ENCODE measurements at places on chromosomes 1 and 21.

- no peak for DNase-seq
Observed at GRCh38 chr1:54926970-54927369, 40.0 kb upstream of the DHCR24 start.

DNA sequence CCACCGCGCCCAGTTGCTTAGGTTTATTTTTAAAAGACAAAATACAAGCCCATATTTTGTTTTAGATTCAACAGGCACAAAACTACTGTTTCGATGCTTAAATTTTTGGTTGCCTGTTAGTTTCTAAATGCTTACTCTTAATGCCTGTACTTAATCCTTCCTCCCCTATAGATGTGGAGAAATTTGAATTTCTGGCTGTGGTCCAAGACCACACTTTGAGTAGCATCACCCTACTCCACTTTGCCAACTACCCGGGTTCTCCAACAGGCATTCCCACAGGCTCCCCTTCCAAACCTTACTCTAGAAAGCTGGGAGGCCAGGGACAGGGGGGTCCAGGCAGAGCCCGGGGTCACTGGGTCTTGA lies 20.0 kb downstream of the LACTBL1 start:
- DNase-seq = no peak

- DNase-seq = no peak
Observed at GRCh38 chr21:41582298-41582840, 74.4 kb upstream of the TMPRSS2 start.

DNA sequence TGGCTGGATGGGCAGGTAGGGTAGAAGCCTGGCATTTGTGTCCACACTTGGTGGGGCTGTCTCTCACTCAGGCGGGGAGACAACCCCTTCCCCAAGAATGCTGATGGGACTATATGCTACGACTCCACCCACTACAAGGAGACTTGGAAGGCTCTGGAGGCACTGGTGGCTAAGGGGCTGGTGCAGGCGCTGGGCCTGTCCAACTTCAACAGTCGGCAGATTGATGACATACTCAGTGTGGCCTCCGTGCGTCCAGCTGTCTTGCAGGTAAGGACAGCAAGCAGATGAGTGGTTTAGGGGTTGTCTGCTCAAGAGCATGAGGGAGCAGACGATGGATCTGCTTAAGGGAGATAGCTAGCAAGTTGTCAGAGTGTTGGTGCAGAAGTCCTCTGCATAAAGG lies 15.9 kb upstream of the NASP start:
- no peak for DNase-seq

- no peak for DNase-seq
Observed at GRCh38 chr1:118143831-118144230, 41.2 kb downstream of the SPAG17 start.

DNA sequence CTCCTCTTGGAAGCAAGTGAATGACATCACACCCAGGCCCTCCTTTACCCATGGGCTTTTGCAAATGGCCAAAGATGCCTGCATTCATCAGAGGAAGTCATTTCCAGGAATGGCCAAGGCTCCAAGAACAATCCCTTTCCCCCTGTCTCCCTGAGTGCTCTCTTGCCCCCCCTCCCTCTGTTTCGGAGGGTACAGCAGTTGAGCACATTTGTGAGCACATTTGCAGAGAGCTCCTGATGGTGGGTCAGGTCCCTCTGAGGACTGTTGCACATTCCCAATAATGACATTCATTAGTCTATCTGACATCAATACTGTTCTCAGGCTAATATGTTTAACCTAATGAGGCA lies 113.4 kb downstream of the MATN1 start:
- DNase-seq = no peak

DNA sequence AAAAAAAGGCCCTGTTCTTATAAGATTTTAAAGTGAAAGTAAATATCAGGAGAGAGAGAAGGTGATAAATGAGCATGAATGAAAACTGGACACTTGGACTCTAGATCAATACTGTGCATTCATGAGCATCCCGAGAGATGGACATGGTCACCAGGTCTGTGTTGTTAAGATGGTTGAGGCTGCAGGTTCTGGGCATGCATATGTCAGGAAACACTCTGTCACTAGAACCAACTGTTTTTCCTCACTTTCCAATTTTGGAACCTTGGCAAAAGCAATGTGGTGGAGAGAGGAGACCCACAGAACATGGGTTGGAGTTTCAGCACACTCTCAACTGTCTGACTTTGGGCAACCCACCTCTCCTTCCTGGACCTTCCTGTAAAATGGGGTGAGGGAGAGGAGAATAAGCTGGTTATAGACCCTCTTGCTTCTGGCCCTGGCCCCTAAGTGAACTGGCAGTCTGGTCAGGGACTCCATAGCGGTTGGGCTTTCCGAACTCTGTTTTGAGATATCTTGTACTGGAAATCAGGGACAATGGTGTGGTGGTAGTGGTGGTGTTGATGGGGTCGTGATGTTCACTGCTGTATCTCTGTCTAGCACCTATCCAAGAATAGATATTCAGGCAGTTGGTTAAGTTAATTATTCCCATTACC lies 4.2 kb downstream of the MAN1C1 start:
- DNase-seq = no peak

DNA sequence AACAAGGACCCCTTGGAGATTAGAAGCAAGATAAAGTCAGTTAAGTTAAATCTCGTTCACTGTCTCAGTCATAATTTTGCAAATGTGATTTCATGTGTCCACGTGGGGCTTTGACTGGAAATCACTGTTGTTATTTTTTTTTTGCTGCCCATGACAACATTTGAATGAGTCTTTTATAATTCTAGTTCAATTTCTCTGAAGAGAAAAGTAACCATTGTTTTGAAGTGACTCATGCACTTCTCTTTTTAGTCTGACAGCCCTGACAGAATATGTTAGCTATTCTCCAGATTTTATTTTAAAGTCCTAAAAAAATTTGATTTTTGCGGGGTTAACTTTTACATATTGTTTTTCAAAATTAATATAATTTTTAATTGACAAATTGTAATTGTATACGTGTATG lies 30.7 kb upstream of the NLRP3 start:
- DNase-seq = no peak

All from CD4-positive, alpha-beta T cell treated with Interferon gamma for 1 hour (primary cell).